ENCODE measurements at places on chromosomes 4 and X.

DNA sequence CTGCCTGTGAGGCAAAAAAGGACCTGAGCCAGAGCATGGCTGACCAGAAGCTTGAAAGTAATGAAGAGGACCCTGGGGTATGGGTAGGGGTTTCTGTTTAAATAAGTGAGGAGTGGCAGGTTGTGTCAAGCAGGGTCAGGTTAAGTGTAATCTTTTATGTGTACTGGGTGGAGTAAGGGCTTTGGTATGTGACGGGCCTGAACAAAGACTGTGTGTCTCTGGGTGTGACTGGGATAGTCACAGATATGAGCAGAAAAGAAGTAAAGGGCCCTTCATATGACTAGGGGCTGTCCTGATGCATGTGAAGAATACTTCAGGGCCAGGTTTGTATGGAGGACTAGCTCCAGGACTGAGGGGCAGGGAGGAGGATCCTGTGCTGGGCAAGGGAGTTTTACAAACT lies 82.4 kb downstream of the ITIH6 start:
- DNase-seq: no peak

DNA sequence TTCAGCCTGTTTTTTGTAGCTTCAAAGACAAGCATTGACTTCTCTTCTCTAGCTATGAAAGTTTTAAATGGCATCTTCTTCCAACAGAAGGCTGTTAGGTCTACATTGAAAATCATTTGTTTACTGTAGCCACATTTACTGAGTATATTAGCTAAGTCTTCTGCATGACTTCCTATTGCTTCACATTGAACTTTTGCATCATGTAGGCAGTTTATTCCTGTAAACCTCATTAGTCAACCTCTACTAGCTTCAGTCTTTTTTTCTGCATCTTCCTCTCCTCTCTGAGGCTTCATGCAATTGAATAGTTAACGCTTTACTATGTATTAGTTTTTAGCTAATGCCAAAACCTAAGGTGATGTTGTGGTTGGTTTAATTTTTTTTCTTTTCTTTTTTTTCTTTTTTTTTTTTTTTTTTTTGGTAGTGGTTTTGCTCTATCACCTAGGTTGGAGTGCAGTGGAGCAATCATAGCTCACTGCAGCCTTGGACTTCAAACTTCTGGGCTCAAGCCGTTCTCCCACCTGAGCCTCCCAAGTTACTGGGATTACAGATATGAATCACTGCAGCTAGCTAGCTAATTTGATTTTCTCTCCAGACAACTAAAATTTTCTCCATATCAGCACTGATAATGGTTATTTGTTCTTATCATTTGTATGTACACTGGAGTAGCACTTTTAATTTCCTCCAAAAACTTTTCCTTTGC lies 3.4 kb downstream of the UGT2A3 start:
- no peak for DNase-seq

GRCh38 chrX:97401154-97401553 lies 517.4 kb downstream of the RPA4 start:
- DNase-seq: no peak

DNA sequence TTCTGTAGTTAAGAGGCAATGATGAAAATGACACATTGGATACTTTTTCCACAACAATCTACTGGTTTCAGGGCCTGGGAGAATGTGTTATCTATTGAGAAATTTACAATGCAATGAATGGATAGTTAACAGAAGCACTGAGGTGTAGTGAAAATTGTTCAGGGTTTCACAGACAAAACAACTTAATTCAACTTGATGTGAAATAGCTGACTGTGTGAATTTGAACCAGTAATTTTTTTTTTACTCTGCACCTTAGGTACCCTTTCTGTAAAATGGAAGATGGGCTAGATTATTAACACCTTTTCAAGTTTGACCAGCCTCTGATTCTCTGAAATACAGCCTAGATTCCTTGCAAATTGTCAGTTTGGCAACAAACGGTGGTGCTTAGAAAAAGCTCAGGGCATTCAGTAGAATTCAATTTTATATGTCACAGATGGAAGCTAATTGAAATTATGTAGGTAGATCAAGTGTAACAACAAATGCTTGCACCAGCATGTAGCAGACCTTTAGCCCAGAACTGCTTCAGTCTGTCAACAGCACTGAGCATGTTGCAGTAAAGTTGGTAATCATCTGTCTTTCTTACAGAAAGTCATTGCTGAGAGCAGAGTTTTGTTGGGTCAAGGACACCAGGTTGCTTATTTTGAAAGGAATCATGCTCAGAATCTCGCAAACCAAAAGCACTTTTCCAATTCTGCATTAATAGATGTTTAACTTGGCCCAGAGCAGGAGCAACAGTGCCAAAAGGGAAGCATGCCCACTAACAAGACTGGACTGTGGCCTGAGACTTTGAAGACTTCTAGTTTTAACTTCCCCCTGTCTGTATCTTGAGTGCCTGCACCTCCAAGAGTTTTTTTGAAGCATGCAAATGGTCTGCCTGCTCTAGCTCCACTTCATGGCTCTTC lies 526.6 kb downstream of the PACRGL start:
- no peak for DNase-seq

DNA sequence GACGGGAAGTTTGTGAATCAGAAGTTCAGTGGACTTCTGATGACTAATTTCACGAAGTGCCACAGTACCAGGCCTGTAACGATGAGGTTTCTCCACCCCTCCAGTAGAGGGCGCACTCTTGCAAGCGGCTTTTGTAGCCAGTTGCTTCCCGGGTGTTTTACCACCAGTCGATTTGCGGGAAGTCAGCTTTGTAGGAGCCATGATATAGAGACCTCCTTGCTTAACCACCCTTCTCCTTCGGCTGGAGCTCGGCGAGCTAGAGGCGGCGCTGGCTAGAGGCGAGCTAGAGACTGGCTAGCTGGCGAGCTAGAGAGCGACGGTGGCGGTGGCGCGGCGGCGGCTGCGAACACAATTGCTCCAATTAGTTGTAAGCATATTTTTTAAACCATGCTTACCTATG lies 72.0 kb downstream of the IL1RAPL1 start:
- DNase-seq: no peak

DNA sequence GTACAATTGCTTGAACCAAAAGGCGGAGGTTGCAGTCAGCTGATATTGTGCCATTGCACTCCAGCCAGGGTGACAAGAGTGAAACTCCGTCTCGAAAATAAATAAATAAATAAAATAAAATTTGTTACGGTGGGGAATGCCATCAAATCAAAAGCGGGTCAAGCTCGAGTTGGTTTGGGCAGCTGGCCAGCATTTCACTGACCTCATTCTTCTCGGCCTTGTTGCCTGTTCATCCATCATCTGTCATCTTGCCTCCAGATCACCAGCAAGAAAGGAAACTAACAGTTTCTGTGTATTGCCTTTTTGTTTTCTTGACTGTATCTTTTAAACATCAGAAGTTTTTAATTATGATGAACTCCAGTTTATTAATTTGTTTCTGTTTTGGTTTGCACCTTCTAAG lies 31.5 kb upstream of the KLHL2 start:
- DNase-seq: no peak

DNA sequence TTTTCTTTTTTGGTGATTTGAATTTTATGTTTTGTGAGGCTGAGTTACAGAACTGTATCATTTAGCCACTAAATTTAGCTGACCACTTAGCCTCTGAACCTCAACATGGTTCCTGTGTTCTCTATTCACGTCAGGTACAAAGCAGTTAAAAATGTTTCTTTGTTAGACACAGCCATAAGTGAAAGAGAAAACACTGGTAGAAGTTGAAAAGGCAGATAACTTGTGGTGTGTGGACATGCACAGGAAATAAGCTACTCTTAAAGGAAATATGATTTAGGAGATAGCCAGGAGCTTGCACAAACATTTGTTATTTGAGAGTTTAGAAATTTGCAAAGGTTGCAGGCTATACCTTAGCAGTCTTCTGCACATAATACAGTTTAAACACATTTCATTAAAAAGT lies 171.0 kb upstream of the RPS6KA3 start:
- no peak for DNase-seq

- DNase-seq: peak; percentile 64
Measured at GRCh38 chr4:2059046-2059725, at the start of gene NAT8L. NAT8L (plus strand) TSS chr4:2059327; CDS start chr4:2059512, 185 bp downstream.

- no peak for DNase-seq
Measured at GRCh38 chr4:78721747-78722146, 54.4 kb upstream of the BMP2K start.

- no peak for DNase-seq
Measured at GRCh38 chr4:70632028-70632427, 3.5 kb downstream of the ENAM start.

DNA sequence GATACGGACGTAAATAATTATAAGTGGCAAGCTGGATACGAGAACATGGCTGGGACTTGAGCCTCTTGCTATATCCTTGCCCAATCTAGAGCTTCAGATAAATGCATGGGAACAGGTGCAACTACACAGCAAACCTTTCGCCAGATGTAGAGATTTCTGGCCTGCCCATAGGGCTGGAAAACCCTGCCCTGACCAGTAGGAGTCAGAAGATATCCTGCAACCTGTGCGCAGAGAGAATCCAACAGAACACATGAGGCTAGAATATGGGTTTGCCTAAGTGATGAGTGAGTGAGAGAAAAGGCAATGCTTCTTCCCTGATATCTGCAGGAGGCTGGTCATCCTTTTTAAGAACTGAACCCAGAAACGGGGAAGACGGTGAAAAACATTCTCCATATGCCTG lies 805.3 kb upstream of the TENM3 start:
- no peak for DNase-seq

DNA sequence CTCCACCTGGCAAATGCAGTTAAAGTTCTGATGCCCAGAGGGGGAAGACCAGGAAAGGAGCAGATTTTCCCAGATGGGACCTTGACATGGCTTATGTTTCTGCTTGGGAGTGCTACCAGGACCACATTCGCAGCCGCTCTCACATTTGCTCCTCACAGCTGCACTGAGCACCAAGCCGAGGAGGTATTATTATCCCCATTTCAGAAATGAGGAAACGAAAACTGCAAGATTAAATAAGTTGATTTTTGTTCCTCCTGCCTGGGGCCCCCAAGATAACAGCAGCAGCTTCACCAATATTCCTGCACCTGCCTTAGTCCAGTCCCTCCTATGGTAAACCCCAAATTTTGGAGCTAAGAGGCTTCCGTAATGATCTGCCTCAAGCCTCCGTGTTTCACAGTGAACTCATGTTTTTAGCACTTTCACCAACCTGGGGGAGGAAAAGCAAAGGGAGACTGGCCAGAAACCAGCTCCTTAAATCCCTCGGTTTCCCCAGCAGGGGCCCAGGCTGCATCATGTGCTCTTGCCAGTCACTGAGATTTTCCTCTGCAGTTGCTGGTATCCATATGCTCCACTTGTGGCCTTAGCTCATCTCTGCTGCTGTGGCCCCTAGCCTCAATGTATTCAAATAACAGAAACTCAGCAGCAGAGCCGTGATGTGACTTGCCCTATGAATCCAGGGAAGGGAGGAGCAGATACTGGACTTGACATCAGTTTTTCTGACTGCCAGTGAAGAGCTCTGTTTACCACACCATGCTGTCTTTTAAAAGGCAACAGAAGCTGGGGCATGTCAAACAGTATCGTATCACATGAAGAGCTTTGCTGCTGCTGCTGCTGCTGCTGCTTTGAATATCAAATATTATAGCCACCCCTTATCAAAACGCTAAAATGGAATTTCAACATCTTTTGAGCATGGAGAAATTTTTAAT lies 95.5 kb upstream of the KLHL13 start:
- no peak for DNase-seq

DNA sequence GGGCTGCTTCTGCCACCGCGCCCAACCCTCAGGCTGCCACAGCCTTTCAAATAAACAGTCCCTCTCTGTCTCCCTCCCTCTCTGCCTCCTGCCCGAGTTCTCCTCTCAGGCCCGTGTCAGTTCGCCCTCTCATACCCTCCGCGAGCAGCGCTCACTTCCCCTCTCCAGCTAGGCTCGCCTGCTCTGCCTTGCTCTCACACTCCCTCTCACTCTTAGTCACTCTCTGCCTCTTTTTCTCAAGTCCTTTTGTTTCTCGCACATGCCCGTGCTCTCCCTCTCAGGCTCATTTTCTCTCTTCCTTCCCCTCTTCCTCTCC lies 3.2 kb downstream of the EFNB1 start:
- DNase-seq: peak; percentile 60

- DNase-seq: no peak
Measured at GRCh38 chrX:133482056-133482952, 67.0 kb upstream of the GPC4 start.

DNA sequence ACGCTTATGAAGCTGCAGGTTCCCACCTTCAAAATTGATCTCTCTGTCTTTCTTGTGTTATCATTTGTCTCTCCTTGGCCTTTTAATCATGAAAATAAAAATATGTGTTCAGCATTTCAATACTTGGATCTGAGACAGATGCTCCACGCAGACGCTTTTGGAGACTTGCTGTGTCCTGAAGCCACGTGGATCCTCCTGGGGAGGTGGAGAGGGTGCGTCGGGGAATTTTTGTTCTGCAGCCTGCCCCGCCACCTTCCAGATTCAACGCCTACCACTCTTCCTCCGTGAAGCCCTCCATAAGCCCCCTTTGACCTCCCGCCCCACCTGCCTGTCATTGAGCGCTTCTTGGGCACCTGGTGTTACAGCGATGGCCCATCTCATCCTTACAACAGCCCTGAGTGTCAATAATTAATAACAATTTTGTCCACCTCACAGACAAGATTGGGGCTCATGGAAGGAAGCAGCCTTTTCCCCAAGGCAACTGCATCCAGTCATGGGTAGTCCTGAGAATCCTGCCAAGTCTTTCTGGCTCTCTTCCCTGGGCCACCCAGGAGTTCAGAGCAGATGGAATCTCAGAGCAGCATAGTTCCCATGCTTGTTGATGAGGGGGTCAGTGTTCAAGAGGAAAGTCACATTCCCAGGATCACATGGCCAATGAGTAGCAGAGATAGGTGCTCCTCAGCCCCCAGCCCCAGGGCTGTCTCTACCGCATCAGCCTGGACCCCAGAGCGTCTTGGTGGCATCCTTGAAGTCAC lies 172.6 kb upstream of the PSAPL1 start:
- DNase-seq: no peak

GRCh38 chr4:73729534-73730165 lies 10.7 kb upstream of the CXCL8 start:
- DNase-seq: peak; percentile 27

DNA sequence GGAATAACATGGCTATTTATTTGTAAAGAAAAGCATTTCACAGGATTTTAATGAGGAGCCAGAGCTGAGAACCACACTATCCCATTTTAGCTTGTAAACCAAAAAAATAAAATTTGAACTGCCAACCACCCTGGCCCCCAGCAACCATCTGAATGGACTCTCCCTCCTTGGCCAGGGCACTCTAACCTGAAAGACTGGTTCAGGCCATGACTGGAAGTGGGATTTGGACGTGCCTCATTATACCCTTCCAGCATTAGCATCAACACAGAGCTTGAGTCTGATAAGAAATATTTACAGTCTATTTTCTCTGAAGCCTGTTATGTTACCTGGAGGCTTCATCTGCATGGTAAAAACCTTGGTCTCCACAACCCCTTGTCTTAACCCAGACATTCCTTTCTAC lies 30.0 kb downstream of the METAP1 start:
- no peak for DNase-seq

- DNase-seq: no peak
Measured at GRCh38 chrX:73940893-73941470, 363.0 kb upstream of the ZCCHC13 start.

GRCh38 chrX:43743100-43743822 lies 87.2 kb downstream of the MAOA start:
- no peak for DNase-seq

DNA sequence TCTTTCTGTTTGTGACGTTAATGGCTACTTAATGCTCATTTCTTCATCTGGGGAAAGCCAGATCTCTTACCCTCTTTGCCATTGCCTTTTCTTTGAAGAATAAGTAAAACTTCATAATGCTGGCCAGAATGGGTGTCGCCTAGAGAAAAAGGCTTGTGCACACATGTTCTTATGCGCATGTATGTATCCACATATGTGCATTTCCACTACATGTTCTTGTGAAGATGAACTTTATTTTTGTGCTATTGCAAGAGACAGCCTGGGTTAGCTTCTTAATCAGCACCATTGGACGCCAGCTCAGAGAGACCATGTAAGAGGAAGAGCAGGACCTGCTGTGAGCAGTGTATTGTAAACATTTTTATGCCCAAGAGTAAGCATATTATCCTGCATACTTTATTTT lies 178.7 kb downstream of the SPRY1 start:
- no peak for DNase-seq
